ENCODE measurements at places on chromosomes 4 and X.
A peak's percentile ranks its signal among the peaks of the same experiment; 100 is the strongest.

DNA sequence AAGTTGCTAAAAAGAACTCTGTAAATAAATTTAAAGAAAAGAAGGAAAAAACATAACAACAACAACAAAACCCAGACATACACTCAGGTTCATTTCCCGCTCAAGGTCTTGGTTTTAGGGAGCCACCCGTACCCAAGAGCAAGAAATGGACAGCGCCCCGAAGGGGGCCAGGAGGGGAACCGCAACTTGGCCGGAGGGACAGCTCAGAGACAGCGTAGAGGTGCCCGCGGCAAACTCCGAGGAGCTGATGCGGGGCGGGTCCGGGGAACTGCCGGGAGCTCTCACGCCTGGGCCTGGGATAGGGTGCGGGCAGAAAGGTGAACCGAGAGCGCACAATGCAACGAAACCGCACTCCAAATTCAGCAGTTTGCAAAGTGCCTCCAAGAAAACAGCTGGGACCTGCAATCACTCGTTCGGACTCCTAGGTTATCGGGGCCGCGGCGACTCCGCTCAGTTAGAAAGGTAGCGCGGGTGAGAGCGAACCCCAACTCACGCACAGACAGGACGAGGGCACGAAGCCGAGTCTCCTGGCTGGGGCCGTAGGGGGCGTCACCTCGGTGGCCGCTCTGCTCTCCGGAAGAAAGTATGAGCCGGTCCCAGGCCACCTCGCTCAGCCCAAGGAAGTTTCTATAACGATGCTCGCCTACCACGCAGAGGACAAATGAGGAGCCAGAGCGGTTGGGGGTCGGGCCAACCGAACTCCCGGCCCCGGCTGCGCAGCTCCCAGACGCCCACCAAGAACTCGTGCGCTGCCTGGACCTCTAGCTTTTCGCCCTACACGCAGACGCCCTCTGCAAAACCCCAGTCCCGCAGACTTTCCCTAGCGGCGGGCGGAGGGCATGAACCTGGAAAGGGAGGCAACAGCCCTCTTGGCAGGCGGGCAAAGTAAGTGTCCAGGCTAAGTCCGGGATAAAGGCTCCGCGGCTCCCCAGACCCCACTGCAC, 1.4 kb downstream of the NDNF start:
- no peak for DNase-seq

GRCh38 chr4:48262926-48263325, 6.7 kb downstream of the TEC start:
- no peak for DNase-seq

DNA sequence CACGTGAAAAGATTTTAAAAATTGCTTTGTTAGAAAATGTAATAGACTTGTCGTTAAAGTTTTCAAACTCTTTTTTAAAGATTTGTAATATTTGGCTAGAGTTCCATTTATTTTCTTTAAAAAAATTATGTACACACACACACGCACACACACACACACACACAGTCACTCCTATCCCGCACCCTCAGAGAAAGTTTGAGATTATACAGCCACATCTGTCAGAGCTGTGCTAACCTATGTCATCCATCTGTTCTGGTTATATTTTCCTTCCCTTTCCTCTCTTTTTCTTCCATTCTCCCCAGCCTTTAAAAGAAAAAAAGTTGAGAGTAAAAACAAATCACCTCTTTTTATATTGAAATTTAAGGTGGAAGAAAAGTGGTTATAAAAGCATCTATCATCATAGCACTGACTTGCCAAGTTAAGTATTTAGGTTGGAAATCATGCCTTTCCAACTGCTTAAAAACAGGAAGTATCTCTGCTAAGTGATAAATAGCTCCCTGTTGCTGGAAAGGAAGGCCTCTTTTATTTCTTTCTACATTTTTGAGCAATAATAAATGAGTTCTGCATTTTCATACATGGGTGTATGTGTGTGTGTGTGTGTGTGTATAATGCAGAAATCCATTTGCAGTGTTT, 163.3 kb upstream of the SPRY1 start:
- no peak for DNase-seq

GRCh38 chrX:13473442-13474163, 95.8 kb upstream of the EGFL6 start:
- no peak for DNase-seq

DNA sequence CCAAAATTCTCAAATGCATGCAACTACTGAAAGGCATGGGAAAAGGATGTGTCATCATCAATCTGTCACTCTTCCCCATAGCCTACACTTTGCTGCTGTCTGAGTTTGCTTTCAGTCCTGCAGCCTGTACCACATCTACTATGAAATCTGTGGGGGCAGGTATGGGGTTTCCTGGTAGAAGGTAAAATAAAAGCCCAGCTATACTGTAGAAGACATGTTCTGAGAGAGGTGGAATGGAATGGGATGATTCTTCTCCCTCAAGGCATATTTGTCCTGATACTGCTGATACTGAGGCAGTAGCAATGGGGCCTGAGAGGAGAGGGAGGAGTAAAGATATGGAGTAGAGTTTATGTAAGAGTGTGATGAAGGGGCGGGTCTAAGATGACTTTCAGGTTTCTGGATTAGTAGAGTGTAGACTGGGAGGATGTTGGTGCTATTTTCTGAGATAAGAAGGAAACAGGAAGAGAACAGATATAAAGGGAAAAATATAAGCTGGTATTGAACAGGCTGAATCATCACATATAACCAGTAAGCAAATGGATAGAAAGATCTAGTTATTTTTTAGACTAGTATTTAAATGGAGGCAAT, 38.7 kb upstream of the GYPA start:
- no peak for DNase-seq

GRCh38 chr4:110075083-110075738, 123.2 kb downstream of the ELOVL6 start:
- DNase-seq, result no peak

DNA sequence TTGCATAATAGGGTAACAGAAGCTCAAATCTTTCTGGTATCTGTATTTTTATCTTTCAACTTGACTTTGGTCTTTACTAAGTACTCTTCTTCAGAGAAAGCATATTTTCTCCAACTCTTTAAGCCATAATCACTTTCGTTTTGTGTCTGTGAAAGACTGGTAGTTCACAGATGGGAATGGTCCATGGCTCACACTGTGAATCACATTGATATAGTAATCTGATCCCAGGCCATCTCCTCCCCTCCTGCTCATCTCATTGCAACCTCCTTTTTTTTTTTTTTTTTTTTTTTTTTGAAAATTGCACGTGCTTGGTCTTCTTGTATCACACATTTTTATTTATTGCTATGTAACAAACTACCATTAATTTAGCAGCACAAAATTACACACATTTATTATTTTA, 694.5 kb upstream of the SLIT2 start:
- no peak for DNase-seq

- DNase-seq, result no peak
Observed at GRCh38 chr4:63218856-63219255, 1190.4 kb downstream of the TECRL start.

DNA sequence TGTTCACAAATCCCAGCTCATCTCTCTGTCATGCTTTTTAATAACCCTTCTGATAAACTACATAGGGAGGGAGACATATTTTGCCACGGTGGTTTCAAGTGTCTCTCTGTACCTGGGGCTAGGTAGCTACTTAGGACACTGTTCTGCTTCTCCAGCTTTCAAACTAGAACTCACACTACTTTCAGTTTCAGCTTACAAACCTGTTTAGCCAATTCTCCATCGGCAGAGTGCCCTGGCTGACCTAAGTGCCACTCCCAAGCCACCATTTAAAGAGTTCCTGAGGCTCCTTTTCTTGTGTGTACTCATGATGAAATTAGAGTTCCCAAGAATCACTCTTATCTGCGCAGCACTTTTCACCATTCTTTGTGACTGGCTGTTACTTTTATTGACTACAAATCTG, 899.2 kb downstream of the FAT4 start:
- no peak for DNase-seq

GRCh38 chr4:13544606-13545393, 492 bp upstream of the NKX3-2 start:
- DNase-seq, result peak; percentile 29

- DNase-seq, result no peak
Observed at GRCh38 chr4:84218031-84218430, 281.1 kb downstream of the NKX6-1 start.

DNA sequence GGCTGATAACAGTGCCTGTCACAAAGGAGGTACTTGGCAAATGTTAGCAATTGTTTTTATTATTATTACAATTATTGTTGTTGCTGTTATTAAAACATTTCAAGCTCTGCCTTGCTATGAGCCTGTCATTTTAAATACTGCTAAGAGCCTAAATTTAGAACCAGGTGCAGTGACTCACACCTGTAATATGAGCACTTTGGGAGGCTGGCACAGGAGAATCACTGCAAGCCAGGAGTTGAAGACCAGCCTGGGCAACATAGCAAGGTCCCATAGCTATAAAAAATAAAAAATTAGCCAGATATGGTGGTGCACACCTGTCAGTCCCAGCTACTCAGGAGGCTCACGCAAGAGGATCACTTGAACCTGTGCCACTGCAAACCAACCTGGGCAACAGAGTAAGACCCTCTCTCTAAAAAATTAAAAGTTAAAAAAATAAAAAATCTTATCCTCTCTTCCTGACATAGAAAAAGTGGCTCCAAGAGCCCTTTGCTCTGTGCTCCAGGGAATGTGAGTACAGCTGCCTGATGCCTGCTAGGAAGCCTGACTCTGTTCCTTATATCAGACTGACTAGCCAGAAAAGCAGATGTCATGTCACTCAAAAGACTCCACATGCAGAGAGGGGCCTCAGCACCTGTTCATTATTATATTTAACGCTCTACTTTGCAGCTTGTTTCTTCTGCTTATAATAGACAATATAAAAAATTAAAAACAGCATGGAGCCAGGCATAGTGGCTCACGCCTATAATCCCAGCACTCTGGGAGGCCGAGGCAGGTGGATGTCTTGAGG, 234.0 kb downstream of the OPHN1 start:
- DNase-seq, result no peak

DNA sequence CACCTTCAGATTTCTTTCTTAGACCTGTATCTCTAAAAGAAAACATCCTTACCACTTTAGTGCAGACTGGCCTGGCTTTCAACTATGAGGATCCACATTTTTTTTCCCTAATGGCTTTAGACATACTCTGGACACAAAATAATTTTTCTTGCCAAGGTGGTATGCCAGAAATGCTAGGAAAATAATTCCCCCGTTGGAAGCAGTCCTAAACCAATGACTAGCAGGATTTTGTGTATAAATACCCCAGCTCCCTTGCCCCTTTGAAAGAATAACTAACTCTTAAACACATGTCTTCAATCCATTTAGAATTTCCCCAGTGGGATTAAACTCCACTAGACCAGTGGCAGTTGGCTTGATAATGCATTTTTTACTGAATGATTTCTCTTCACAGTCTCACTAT, 500.5 kb upstream of the FTHL17 start:
- no peak for DNase-seq

- DNase-seq, result peak; percentile 73
Observed at GRCh38 chr4:54746218-54746617, 88.5 kb downstream of the KIT start.

DNA sequence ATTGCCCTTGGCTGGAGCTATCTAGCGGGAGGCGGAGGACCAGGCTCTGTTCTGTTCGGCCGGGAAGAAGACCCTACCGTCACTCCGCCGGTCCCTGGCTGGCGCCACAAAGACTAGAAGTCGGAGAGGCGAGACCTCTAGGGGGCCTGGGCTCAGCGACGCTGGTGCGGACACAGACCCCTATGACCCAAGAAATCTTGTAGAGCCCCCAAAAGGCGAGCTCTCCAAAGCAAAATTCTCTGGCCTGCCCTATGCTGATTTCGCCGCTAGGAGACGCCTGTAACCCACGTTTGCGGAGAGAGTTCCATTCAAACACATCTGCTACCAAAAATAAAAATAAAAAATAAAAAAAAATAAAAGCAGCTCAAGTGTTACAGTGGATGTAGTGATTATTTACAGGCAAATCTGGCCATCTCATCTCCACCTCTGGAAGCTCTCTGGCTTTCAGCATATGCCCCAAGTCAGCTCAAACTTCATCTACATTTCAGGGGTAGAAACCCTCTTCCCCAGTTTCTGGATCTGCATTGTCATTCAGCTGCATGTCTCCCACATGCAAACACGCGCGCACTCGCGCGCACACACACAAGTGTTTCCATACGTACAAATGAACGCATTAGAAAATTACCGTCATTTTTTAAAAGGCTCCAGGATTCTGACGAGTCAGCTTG, 2.4 kb upstream of the PCDH10 start:
- no peak for DNase-seq

DNA sequence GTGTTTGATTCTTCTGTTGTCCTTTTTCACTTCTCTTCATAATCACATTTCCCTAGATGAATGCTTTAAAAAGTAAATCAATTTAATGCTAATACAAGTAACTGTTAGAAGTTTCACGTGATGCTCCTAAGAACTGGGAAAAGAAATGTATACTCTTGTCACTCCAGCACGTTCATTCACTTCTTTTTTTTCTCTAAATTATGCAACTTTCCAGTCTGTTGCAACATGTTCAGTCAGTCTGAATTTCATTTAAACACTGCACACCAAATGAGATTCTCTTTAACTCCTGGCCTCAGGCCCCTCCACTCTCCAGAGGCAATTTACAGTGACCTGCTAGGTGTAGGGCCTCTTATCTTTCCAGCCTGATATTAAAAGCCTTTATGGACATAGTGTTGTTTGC, 321.9 kb downstream of the HS3ST1 start:
- DNase-seq, result no peak

DNA sequence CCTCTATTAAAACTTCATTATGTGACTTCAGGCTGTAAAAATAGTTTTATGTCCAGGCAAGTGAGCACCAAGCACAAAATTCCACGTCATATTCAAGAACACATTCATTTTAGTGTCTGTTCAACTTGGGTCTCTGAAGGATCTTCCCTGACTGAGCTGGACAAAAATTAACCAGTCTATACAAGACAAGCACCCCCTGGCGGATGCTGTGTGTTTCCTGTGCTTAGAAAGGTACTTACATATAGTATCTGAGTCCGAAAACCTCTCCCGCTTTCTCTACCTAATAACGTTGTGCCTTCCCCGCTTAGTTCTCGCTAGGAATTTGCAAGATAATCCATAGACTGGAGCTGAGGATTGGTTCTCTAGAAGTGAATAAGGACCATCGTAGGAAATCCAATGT, 2214.5 kb upstream of the TENM3 start:
- DNase-seq, result no peak

DNA sequence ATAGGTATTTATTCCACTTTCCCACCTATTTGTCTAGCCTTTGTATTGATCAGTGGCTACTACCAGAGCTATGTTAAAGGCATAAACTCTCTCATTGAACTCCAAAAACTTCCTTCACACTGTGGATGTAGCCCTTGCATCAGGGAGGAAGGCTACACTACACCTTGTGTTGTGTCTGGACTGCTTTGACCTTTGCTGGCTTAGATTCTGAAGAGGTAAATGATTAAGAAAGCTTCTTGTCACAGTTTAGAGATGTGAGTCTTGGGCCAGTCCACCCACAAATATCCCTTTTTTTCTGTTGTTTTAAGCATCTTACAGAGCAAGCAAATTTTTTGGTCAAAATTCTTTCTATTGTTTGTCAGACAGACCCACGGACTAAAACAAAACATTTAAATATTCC, 1.9 kb downstream of the ENPEP start:
- no peak for DNase-seq

DNA sequence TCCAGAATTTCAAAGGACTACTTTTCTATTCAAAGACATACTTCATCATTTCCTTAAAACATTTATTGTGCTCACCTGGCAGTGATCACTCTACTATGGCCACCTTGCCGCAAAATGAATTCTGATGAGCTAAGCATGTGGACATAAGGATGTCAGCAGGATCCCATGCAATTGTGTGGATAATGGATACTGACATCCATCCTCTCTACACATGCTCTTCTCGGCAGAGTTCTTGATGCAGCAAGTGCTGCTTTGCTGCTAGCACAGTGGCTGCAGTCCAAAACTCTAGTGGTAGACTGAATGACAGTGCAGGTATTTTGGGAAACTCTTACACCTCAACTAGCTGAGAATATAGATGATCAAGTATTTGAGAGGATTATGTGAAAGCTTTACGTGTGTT, 168.0 kb downstream of the BANK1 start:
- DNase-seq, result peak; percentile 17

Data from NCI-H187 treated with DMSO at 0.1 percent for 48 hours (cell line).